ENCODE measurements at places on chromosomes 5 and 9.
A peak's percentile ranks its signal among the peaks of the same experiment; 100 is the strongest.

- no peak for DNase-seq
Measured at GRCh38 chr5:95647886-95648860, 1.6 kb downstream of the RFESD start.

DNA sequence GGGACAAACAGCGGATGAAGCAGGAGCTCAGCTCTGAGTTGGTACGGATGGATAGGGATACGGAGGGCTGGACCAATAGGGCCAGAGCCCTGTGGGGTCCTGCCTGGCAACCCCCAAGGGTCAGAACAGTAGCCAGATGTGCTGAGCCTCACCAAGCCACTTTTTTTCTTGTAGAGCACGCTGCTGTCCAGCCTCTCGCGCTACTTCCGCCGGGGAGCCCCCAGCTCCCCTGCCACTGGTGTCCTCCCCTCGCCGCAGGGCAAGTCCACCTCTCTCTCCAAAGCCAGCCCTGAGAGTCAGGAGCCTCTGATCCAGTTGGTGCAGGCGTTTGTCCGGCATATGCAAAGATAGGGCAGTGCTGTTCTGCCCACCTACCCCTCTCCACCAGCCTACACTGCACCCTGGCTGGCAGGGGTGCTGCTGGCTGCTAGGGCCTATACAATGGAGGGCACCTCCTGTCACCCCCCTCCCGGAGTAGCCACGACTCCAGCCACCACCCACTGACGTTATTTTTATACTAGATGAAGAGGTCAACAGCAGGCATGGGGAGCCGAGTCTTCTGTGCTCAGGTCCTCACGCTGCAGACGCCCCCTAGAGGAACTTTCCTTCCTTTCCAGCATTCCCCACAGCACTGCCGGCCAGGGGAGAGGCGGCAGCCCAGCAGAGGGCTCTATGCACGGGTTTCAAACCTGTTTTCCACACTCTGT, 21.6 kb downstream of the SH3GLB2 start:
- DNase-seq: peak; percentile 18

- DNase-seq: no peak
Measured at GRCh38 chr9:117084221-117084620, 330.6 kb downstream of the ASTN2 start.

GRCh38 chr5:67160985-67161384, 35.6 kb downstream of the CD180 start:
- DNase-seq: no peak

- DNase-seq: no peak
Measured at GRCh38 chr5:96984506-96985192, 48.8 kb downstream of the LNPEP start.

GRCh38 chr9:14198047-14198840, 115.7 kb downstream of the NFIB start:
- no peak for DNase-seq

- DNase-seq: no peak
Measured at GRCh38 chr5:169350016-169350415, 49.1 kb upstream of the SLIT3 start.

DNA sequence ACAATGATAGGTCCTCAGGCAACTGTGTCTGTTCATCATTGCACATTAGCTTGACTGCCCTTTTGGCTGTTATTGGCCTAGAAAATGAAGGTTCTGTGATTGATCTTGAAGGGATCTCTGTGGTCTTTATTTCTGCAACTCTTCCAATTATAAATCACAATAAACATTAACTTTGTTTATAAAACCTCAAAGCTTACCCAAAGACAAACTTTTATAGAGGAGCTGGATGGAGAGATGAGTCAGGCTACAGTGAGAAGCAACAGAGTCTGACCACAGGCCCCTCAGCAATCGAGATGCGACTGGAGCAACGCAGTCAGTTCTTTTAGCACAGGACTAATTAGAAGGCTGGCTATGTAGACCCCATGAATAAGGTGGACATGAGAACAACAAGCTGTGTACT, 5.3 kb downstream of the MACROH2A1 start:
- no peak for DNase-seq

DNA sequence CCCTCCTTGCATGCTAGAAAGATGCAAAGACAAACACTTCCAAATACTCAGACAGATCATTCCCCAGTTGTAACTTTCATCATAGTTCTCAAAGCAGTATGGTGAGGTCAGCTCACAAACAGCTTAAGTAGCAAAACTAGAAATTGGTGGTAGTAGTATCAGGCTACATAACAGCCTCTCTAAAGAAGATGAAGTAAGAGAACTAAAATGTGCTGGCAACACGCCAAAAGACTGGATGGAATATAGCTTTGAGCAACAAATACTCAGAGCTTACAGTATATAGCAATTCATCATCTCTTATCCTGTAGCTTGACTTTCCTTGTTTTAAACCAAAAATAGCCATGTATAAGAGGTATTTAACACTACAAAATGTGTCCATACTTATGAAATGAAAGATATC, 7.5 kb downstream of the PFDN1 start:
- DNase-seq: no peak

- DNase-seq: no peak
Measured at GRCh38 chr9:112377684-112378327, 2.1 kb upstream of the HSDL2 start.

- no peak for DNase-seq
Measured at GRCh38 chr5:39187831-39188731, 31.3 kb downstream of the FYB1 start.
